Hematopoietic multipotent progenitor cell (in vitro differentiated cells): ENCODE measurements at places on chromosomes 12 and 14.

DNA sequence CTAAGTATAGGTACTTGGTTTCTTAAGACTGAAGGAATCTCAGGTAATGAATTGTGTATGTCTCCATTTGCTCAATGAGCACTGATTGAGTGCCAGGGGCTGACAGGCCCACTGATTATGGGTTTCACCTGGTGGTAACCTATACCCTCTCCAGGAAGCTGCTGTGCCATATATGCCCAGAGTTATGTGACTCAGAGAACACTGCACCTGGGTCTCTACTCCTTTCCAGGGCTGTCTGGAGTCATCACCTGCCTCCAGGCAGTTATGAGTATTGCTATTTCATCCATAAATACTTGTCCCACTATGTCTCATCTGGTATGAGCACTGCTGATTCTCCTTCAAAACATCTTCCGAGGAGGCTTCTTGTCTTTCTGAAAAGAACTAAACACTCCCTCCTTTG, 692.9 kb downstream of the BCL11B start:
- no peak for DNase-seq

DNA sequence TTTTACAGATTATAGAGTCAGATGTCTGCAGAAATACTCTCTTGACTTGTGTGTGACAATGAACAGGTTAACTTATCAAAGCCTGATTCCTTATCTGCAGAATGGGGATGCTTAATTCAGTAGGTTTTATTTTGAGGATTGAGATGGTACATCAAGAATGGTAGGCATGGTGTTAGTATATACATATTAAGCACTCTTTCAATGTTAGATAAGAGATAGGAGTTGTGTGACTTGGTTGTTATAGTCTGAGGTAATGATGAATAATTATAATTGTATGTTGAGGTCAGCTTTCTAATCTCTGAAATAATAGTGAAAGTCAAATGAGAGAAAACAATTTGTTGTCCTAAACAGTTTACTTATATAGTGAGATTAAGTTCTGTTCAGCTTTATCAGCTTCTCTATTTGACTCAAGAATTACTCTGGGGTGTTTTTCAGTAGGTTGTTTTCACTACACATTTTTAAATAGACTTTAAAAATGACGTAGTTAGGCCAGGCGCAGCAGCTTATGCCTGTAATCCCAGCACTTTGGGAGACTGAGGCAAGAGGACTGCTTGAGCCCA, 11.9 kb downstream of the PALS1 start:
- no peak for DNase-seq

GRCh38 chr12:67816269-67816668, 167.7 kb downstream of the DYRK2 start:
- DNase-seq: no peak

GRCh38 chr14:92581966-92582566, 68.5 kb downstream of the RIN3 start:
- no peak for DNase-seq

DNA sequence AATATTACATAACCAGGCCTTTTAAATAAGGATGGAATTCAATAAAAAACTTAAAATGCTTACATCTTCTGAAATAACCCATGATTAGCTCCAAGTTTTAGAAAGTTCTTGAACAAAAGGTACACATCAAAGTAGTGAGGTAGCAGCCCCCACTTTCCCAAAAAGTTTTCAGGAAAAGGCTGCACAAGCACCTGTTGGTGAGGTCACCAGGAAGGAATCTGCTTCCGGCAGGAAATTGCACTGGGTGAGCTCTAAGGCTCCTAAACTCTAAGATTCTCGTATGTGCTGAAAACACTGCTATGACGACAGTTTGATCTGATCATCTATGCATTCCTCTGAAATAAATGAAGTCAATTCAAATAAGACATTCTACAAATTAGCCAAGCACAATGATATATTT, 34.3 kb upstream of the TTC7B start:
- no peak for DNase-seq

- DNase-seq: no peak
Measured at GRCh38 chr14:100146531-100147091, 12.8 kb downstream of the DEGS2 start.

GRCh38 chr14:77033622-77034589, 5.4 kb upstream of the IRF2BPL start:
- peak; percentile 63 for DNase-seq

- no peak for DNase-seq
Measured at GRCh38 chr14:92549105-92549858, 35.7 kb downstream of the RIN3 start.

DNA sequence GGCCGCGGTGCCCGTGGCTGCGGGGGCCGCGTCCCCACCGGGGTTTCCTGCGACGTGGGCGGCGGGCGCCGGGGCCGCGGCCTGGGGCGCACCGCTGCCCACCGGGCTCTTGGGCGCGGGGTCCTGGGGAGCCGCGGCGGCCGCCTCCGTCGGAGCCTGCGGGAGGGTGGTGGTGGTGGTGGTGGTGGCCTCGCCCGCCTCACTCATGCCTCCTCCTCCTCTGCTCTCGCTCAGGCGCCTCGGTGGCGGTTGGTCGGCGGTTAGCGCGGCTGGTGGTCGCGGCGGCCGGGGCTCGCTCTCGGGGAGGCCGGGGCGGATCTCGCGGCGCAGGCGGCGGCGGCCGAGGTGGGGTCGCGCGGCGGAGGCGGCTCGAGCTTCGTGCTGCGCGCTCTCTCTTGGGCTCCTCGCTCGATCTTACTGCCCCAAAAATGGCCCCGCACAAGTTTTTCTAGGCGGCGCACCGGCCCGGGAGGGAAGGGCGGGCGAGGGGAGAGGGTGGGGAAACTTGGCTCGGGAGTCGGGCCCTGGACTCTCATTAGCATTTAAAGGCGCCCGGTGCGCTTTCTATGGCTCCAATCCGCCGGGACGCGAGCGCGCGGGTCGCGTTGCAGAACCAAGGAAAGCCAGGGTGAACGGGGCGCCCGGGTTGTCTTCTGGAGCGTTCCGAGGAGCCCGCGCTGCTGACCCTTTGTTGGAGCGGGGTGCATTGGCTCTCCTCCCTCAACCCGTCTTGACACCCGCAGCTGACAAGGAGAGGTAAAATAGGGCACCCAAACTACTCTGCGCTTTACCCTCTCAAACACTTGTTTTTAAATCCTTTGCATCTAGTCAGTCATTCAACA, at the start of gene YBX3:
TSS of gene YBX3 (minus strand) at position 419 of the 842 bp plus-strand sequence. CDS start at position 207, 212 bp downstream.
- DNase-seq: no peak

DNA sequence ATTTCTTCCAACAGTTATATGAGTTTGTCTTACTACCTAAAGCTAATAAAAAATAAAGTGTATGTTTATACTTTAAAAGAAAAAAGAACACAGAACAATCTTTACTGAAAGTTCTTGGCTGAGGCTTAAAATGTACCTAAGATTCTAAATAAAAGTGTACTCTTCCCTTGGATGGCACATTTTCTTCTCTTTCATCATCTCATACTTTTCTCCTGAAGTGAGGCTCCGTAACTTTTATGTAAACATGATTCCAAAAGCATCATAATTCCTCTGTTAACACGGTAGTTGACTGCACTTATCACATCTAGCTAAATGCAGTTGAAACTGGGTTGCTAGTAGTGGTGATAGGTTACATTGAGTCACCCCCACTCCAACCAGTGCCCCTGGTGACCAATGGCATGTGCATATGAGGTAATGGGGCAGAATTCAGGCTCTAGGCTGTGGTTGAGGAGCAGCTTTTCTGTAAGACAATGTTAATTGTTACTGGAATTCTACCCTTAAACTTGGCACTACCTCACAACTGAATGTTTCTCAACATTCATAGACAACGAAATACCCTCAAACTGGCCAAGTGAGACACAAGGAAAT, 38.4 kb downstream of the WASHC3 start:
- no peak for DNase-seq

DNA sequence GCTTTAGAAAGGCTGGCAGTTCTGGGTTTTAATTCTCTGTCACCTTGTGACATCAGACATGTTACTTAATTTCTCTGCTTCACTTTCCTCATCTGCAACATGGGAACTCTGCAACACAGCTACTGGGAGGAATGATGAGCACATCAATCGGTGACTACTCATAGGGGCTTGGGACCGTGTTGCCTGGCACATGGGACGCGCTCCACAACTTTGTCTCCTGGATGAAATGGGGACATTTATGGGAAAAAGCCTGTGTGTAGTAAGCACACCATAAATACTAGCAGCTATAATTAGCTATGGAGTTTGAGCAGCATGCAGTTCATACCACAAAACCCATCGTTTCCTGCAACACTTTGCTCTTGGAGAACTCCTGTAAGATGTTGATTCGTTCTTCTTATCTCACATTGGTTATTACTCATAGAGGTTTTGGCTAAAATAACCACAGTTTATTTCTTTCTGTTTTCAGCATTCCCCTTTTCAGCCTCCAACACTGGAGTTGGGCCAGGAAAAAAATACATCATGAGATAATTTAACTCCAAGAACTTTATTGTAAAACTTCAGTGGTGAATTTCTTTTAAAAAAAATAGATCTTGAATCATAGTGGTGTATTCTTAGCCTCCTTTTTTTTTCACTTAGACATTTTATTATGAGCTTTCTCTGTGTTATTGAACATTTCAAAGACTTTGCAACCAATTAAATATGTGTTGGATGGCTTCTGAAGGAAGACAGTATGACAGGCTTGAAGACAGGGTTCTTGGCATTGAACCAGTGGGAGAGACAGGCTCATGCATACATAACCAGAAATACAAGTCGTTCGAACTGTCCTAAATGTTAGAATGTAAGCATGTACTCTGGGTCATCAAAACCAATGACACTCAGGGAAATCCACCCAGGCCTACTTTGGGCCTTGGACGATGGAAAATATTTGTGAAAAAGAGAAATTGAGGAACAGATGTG, 72.7 kb downstream of the RIN3 start:
- DNase-seq: peak; percentile 85

DNA sequence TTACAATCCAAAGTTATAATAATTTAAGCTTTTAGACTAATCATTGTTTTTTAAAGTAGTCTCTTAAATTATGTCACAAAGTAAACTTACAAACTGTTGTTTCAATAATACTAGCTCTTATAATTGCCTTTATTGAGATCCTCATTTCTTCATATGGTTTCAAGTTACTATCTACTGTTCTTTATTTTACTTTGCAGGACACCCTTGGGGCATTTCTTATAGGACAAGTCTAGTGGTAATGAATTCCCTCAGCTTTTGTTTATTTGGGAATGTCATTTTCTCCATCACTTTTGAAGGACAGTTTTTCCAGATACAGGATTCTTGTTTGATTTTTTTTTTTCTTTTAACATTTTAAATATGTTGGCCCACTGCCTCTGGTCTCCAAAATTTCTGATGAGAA, 8.1 kb upstream of the ZFP36L1 start:
- DNase-seq: no peak

DNA sequence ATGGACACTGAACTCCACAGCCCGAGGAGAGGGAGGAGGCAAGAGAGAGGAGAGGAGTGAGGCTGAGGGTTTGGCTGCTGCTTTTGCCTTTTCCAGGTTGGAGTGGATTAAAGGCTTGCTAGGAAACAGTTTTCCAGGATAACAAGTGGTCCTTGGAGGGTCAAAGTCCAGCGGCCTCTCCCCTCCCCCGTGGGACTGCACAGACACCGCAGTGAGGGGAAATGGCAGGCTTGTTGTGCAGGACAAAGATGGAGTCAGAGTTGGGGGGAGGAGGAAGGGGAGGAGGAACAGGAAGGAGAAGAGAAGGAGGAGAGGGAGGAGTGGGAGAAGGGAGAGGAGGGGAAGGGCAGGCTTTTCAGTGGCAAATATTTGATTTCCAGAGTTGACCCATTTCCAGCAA, 245.5 kb downstream of the RBM19 start:
- no peak for DNase-seq

DNA sequence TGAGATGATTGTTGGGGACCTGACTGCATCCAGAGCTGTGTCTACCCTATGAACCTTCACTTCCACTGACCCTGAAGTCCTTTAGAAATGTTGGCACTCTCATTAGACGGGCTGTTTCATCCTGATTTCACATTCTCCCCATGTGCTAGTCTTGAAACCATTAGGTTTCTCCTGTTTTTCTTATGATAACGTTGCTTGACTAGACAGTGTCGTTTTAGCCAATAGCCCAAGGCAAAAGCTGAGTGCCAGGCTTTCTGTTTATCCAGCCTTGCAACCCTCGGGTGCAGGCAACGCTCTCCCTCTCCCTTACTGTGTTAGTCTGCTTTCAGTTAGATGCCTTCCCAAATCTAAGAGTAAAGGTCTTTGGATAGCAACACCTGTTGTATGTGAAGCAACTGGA, 30.1 kb downstream of the DACT1 start:
- DNase-seq: no peak

DNA sequence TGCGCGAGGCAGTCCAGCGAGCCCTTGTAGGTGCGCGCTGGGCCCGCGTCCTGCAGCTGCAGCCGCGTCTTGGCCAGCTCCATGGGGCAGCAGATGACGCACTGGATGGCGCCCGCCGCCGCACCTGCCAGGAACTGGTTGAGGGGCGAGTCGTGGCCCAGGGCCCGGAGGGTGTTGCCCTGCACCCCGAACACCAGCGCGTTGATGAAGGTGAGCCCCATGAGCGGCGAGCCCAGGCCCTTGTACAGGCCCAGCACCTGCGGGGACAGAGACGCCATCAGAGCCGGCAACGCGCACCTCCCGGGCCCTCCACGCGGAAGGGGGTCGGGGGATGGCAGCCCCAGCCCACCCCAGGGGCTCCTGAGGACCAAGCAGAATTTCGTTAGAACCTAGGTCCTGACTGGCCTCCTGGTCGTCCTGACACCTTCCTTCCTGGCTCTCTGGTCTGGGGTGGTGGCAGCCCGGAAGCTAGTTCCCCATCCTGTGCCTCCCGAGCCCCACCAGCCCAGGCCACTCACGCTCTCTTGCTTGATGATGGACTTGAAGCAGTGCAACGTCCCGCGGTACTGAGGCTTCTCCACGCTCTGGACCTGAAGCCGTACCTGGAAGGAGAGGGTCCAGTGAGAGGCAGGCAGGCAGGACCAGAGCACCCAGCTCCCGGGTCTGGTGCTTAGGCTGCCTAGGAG, 13.3 kb downstream of the SLC25A29 start:
- no peak for DNase-seq

GRCh38 chr14:64507376-64508156, 3.0 kb downstream of the ZBTB1 start:
- no peak for DNase-seq

DNA sequence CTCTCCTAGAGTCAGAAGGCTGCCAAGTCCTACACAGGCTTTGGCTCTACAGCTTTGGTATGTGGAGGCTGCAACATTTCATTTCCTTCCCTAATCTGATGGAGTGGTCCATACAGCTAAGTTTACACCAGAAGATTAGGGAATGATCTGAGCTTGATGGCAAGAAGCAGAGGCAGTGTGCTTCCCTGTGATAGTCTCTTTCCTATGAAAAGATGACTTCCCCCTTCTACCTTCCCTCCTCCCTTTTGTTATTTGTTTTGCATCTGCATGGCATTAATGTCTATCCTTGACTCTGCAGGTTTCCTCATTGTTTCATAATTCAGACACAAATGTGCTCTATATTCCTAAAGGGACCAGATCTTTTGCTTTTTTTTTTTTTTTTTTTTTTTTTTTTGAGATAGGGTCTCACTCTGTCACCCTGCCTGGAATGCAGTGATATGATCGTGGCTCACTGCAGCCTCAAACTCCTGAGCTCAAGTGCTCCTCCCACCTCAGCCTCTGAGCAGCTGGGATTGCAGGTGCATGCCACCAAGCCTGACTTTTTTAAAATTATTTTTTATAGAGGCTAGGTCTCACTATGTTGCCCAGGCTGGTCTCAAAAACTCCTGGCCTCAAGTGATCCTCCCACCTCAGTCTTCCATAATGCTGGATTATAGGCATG, 76.3 kb downstream of the GRIP1 start:
- DNase-seq: no peak

- no peak for DNase-seq
Measured at GRCh38 chr12:65121049-65121955, at the start of gene WIF1. Gene WIF1, minus strand, starts transcription at chr12:65121305. Its CDS starts 114 bp downstream, at chr12:65121191.
